ENCODE measurements at places on chromosomes 1 and 21.

- DNase-seq = no peak
Observed at GRCh38 chr1:39954324-39954869, 548 bp upstream of the MFSD2A start.

DNA sequence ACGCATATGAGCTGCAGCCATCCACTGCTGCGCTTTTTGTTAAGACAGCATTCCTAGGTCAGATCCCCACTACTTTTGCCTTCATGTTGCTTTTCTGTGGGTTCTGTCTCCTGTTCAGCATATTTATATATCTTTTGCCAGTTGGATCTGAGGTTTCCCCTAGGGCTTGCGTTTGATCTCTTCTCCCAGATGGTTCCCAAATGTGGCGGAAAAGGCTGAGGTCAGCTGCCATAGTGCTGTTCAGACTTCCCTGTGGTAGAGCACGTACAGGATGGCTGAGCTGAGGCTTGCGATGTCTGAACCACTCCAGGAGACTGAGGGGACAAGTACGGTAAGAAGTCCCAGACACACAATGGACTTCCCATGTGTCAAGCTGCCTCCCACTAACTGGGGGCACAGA, 39.8 kb downstream of the COL6A1 start:
- no peak for DNase-seq

DNA sequence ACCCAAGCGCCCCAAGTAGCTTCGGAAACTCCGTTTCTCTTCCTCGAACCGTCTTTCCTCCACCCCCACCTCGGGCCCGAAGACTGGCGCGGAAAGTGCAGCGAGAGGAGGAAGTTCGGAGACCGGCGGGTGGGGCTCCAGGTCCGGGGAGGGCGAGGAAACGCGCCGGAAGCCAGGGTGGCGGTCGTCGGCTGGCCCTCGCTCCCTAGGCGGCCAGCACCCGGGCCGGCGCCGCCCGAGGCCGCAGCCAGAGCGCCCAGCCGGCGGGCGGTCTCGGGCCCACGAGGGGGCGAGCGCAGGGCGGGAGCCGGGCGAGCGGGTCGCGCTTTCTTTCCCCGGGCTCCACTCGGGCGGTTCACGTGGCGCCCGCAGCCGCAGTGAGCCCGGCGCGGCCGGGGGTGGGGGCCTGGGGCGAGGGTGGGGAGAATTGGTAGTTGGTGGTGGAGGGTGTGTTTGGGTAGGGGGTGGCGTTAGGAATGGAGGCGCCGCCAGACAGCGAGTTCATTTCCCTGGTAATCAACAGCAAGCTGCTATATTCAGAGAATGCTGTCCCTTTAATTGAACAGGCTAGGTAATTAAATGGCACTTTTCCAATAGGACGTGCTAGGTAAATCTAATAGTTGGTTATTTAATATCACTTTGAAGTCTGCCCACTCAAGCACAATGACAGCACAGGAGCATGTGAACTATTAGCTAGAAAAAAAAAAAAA, 6.7 kb downstream of the LMO4 start:
- DNase-seq = peak; percentile 74

DNA sequence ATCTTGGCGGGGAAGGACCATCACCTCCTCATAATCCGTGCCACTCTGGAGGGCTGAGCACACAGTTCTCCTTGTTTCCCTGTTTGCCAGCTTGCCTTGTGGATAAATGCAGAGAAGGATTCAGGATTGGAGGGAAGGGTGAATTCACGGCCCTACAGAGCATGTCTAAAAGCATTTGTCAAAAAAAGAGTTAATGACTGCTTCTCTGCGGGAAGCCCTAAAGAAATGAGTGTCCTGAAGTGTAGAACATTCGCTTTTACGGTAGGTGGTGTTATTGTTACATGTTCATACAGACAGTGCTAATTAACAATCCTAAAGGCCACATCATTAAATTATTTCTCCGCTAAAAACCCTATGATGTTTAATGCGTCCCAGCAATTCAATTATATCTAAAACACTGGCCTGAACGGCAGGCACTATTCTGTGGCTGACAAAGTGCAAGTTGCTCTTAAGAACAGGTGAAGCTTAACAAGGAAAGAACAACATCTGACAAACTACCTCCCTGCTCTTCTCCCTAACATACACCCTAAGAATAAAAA, 112.3 kb upstream of the NFIA start:
- DNase-seq = no peak

GRCh38 chr1:54255026-54255702, 55.2 kb downstream of the MRPL37 start:
- DNase-seq = no peak

GRCh38 chr21:33691945-33692603, 49.8 kb downstream of the ITSN1 start:
- DNase-seq = no peak

DNA sequence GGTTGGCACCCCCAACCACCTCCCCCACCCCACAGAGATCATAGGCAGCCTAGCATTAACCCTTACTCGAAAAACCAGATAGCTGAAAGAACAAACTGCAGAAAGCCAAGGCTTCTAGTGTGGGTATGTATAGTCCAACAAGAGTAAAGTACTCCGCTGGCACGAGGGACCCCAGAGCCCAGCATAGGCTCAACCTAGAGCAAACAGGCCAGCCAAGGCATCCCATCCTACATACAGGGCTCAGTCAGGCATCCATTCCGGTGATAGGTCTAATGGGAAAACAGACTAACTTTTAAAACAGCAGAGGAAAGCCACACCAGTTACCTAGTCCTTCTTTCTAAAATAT, 17.8 kb downstream of the DIPK1A start:
- no peak for DNase-seq

GRCh38 chr21:42975886-42976608, 1.7 kb downstream of the PKNOX1 start:
- DNase-seq = no peak

All from stimulated activated CD8-positive, alpha-beta memory T cell treated with anti-CD3 and anti-CD28 coated beads, Interleukin-7, amount 100 ng/mL, for 4 hours (primary cell).